ENCODE measurements at places on chromosomes 5 and 9. TPM values are rescaled to one million over a fixed set of nuclear protein-coding genes. Genes with fewer than 3 reads are reported as not detected.

The PCDHB13 gene
- 0.62 TPM for polyA plus RNA-seq

The ZNG1F gene
- polyA plus RNA-seq: 5.0 TPM

The GABRA1 gene
- 0.02 TPM for polyA plus RNA-seq

The MAMDC4 gene
- polyA plus RNA-seq: 0.30 TPM
